ENCODE measurements at places on chromosomes 1 and 21. TPM values are rescaled to one million over a fixed set of nuclear protein-coding genes. Genes with fewer than 3 reads are reported as not detected.

The OR2L5 gene
- not detected for total RNA-seq

The UTS2 gene
- not detected for total RNA-seq

The RORC gene
- total RNA-seq: not detected

The TRIM33 gene
- total RNA-seq: 19.9 TPM

The DHX9 gene
- 140 TPM for total RNA-seq

The LRRC39 gene
- total RNA-seq: 0.14 TPM

The DIO1 gene
- not detected for total RNA-seq

The FNDC5 gene
- 0.94 TPM for total RNA-seq

The TFAP2E gene
- total RNA-seq: 0.21 TPM

The RAB42 gene
- 0.37 TPM for total RNA-seq

The GOLT1A gene
- not detected for total RNA-seq

The LRRC7 gene
- total RNA-seq: 0.19 TPM

The MYCL gene
- total RNA-seq: 0.22 TPM

The LY9 gene
- not detected for total RNA-seq

The EPHB2 gene
- 18.1 TPM for total RNA-seq

The ABCA4 gene
- not detected for total RNA-seq

The NPL gene
- 1.4 TPM for total RNA-seq

The SH2D5 gene
- total RNA-seq: 15.9 TPM

The DEPDC1 gene
- total RNA-seq: 36.2 TPM

The GPX7 gene
- total RNA-seq: 18.0 TPM

The KRTAP21-1 gene
- total RNA-seq: not detected

Measured in HFFc6 (cell line).